ENCODE measurements at places on chromosomes 3 and 15. TPM values are rescaled to one million over a fixed set of nuclear protein-coding genes. Genes with fewer than 3 reads are reported as not detected.

GRCh38 chr3:134901461-134901860 lies 106.4 kb downstream of the EPHB1 start:
- no peaks in the 10 kb centered on the region for H3K4me1 ChIP-seq
- peaks cover 54% of the 10 kb centered on the region for H3K27me3 ChIP-seq
- H3K4me3 ChIP-seq, result no peak overlapping the region
- no peaks in the 10 kb centered on the region for H3K36me3 ChIP-seq

DNA sequence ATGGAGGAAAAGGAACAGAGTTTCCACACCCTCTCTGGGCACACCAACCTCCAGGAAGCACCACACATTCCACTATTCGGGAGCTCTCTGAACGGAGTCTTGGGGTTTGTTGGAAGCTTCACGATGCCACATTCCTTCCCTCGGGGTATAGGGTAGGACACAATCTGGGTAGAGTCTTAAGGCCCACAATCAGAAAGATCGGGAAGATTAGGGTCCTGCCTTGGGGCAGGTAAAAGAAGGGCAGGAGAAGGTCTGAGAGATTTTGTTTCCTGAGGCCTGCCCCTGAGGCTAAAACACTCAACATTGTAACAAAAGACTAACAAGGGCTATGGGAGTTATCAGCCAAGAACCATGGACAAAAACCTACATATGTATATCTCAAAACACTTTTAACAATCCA lies 89.2 kb upstream of the RAP2B start:
- H3K4me1 ChIP-seq, result peaks cover 8% of the 10 kb centered on the region
- no peak for DNase-seq
- no peak overlapping the region for H3K27ac ChIP-seq
- H3K27me3 ChIP-seq, result no peaks in the 10 kb centered on the region
- no peak overlapping the region for H3K4me3 ChIP-seq
- H3K36me3 ChIP-seq, result no peaks in the 10 kb centered on the region

DNA sequence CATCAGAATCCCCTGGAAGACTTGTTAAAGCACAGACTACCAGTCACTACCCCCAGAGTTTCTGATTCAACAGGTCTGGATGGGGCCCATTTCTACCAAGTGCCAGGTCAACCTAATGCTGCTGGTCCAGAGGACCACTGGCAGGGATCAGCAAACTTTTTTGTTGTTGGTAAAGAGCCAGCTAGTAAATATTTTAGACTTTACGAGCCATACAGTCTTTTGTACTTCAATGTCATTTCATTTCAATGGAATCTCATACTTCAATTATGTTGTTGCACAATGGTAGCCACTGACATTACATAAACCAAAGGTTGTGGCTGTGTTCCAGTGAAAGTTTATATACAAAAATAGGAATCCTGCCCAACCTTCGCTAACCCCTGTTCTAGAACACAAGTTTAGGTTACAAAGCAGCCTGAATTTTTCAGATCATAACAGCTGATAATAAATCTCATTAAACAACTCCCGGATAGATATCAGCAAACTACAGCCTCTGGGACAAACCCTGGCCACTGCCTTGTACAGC lies 28.7 kb downstream of the ULK4 start:
- H3K36me3 ChIP-seq, result peaks cover 31% of the 10 kb centered on the region
- no peak overlapping the region for H3K27ac ChIP-seq
- H3K27me3 ChIP-seq, result no peaks in the 10 kb centered on the region
- H3K4me3 ChIP-seq, result no peak overlapping the region
- H3K4me1 ChIP-seq, result no peaks in the 10 kb centered on the region
- DNase-seq, result no peak

GRCh38 chr15:67407786-67408185 lies 113.1 kb upstream of the C15orf61 start:
- no peak for DNase-seq
- H3K27me3 ChIP-seq, result no peaks in the 10 kb centered on the region
- H3K36me3 ChIP-seq, result no peaks in the 10 kb centered on the region
- H3K27ac ChIP-seq, result no peak overlapping the region
- H3K4me1 ChIP-seq, result peaks cover 45% of the 10 kb centered on the region

- peak overlapping the region; percentile 85 for H3K27ac ChIP-seq
- H3K4me3 ChIP-seq, result peak overlapping the region; percentile 91
- H3K4me1 ChIP-seq, result peaks cover 67% of the 10 kb centered on the region
- H3K27me3 ChIP-seq, result peaks cover 34% of the 10 kb centered on the region
- H3K36me3 ChIP-seq, result peaks cover 4% of the 10 kb centered on the region
- peak; percentile 76 for DNase-seq
Measured at GRCh38 chr15:71115567-71116351, 488 bp downstream of the THSD4 start.

The SAMD7 gene
- total RNA-seq, result not detected

The DLL4 gene
- 5.9 TPM for total RNA-seq

The RHOV gene
- total RNA-seq, result 19.3 TPM

- H3K4me1 ChIP-seq, result no peaks in the 10 kb centered on the region
- H3K27me3 ChIP-seq, result no peaks in the 10 kb centered on the region
- DNase-seq, result no peak
- H3K36me3 ChIP-seq, result no peaks in the 10 kb centered on the region
- no peak overlapping the region for H3K27ac ChIP-seq
- no peak overlapping the region for H3K4me3 ChIP-seq
Measured at GRCh38 chr3:140243575-140243974, 308.6 kb downstream of the CLSTN2 start.

GRCh38 chr15:24696842-24697241 lies 21.3 kb downstream of the NPAP1 start:
- no peaks in the 10 kb centered on the region for H3K27me3 ChIP-seq
- no peak for DNase-seq
- no peaks in the 10 kb centered on the region for H3K36me3 ChIP-seq
- no peaks in the 10 kb centered on the region for H3K4me1 ChIP-seq

- no peak overlapping the region for H3K27ac ChIP-seq
- no peak overlapping the region for H3K4me3 ChIP-seq
- DNase-seq, result no peak
- peaks cover 7% of the 10 kb centered on the region for H3K27me3 ChIP-seq
- H3K36me3 ChIP-seq, result no peaks in the 10 kb centered on the region
Measured at GRCh38 chr3:124125315-124125714, 133.4 kb upstream of the ROPN1 start.

- no peaks in the 10 kb centered on the region for H3K27me3 ChIP-seq
- no peaks in the 10 kb centered on the region for H3K36me3 ChIP-seq
- no peak overlapping the region for H3K4me3 ChIP-seq
- H3K27ac ChIP-seq, result no peak overlapping the region
- H3K4me1 ChIP-seq, result no peaks in the 10 kb centered on the region
Measured at GRCh38 chr15:47246317-47246716, 471.0 kb upstream of the SEMA6D start.

GRCh38 chr3:196970547-196971093 lies 2.0 kb upstream of the PIGZ start:
- H3K27ac ChIP-seq, result peak overlapping the region; percentile 50
- no peak for DNase-seq
- H3K4me3 ChIP-seq, result peak overlapping the region; percentile 84

DNA sequence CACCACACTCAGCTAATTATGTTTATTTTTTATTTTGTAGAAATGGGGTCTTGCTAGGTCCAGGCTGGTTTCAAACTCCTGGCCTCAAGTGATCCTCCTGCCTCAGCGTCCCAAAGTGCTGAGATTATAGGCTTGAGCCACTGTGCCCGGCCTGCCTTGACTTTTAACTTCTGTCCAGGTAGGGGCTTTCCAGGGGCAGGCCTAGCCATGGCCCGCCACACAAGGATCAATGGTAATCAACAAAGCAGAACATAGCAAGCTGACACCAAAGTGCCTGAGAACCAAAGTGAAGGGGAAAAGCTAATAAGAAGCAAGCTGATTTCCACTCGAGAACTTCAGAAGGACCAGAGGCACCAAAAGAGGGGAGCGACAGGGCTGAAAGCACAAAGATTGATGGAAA lies 9.4 kb upstream of the CRTC3 start:
- no peak overlapping the region for H3K4me3 ChIP-seq
- no peak overlapping the region for H3K27ac ChIP-seq
- H3K4me1 ChIP-seq, result no peaks in the 10 kb centered on the region
- no peaks in the 10 kb centered on the region for H3K36me3 ChIP-seq
- H3K27me3 ChIP-seq, result no peaks in the 10 kb centered on the region

- no peak overlapping the region for H3K4me3 ChIP-seq
- no peaks in the 10 kb centered on the region for H3K27me3 ChIP-seq
- H3K36me3 ChIP-seq, result no peaks in the 10 kb centered on the region
- no peak overlapping the region for H3K27ac ChIP-seq
- no peak for DNase-seq
Measured at GRCh38 chr3:81425198-81425868, 336.1 kb downstream of the GBE1 start.

DNA sequence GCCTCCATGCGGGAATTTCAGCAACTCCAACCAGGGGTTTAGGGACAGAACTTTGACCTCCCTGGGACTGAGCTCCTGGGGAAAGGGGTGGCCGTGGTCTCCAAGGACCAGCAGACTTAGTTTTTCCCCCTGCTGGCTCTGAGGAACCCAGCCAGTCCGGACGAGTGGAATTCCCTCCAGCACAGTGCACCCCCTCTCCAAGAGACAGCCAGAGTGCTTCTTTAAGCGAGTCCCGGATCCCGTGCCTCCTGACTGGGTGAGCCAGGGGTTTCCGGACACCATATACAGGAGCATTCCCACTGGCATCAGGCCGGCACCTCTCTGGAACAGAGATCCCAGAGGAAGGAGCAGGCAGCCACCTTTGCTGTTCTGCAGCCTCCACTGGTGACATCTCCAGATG lies 459.5 kb downstream of the OCA2 start:
- no peaks in the 10 kb centered on the region for H3K36me3 ChIP-seq
- no peak overlapping the region for H3K4me3 ChIP-seq
- peaks cover 3% of the 10 kb centered on the region for H3K27me3 ChIP-seq
- H3K27ac ChIP-seq, result no peak overlapping the region

- no peaks in the 10 kb centered on the region for H3K27me3 ChIP-seq
- peaks cover 22% of the 10 kb centered on the region for H3K36me3 ChIP-seq
- H3K4me3 ChIP-seq, result peak overlapping the region; percentile 97
- H3K27ac ChIP-seq, result peak overlapping the region; percentile 95
- H3K4me1 ChIP-seq, result peaks cover 44% of the 10 kb centered on the region
Measured at GRCh38 chr15:70095408-70096214, 2.1 kb downstream of the TLE3 start.

DNA sequence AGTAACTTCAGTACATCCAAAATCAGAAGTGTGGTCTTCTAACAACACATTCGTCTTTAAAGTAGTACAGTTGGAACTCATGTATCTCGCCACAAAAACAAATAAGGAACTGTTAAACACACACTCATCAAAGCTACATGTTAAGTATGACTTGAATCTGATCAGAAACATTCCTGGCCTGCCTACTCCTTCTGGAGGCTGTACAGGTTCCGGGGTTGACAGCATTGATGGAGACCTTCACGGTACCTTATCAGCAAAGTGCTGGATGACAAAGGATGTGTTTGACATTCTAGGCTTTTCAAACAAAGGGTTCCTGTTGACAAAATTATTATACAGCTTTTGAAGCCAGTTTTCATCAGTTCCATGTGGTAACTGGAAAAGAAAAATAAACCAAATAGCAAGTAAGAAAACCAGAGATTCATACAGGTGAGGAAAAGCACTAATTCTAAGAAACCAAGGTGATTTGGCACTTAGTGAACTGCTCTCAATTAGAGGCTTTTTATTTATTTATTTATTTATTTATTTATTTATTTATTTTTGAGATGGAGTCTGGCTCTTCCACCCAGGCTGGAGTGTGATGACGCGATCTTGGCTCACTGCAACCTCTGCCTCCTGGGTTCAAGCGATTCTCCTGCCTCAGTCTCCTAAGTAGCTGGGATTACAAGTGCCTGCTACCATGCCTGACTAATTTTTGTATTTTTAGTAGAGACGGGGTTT lies 44.3 kb downstream of the MYO5C start:
- H3K36me3 ChIP-seq, result peaks cover 5% of the 10 kb centered on the region
- DNase-seq, result no peak
- H3K4me3 ChIP-seq, result no peak overlapping the region
- H3K27me3 ChIP-seq, result no peaks in the 10 kb centered on the region
- peaks cover 3% of the 10 kb centered on the region for H3K4me1 ChIP-seq

- H3K27me3 ChIP-seq, result peaks cover 7% of the 10 kb centered on the region
- no peak overlapping the region for H3K4me3 ChIP-seq
- DNase-seq, result no peak
- H3K27ac ChIP-seq, result no peak overlapping the region
Measured at GRCh38 chr3:127493924-127494646, 96.4 kb downstream of the TPRA1 start.

- DNase-seq, result no peak
- H3K36me3 ChIP-seq, result no peaks in the 10 kb centered on the region
- H3K4me3 ChIP-seq, result no peak overlapping the region
- peaks cover 7% of the 10 kb centered on the region for H3K27me3 ChIP-seq
- H3K4me1 ChIP-seq, result no peaks in the 10 kb centered on the region
Measured at GRCh38 chr15:26214290-26214689, 351.2 kb upstream of the ATP10A start.

The CALML4 gene
- total RNA-seq, result 8.9 TPM

All from type B pancreatic cell (in vitro differentiated cells).